ENCODE measurements at places on chromosomes 3 and 15. TPM values are rescaled to one million over a fixed set of nuclear protein-coding genes. Genes with fewer than 3 reads are reported as not detected.

GRCh38 chr3:15120986-15121385 lies 22.0 kb upstream of the RBSN start:
- no peak for DNase-seq

DNA sequence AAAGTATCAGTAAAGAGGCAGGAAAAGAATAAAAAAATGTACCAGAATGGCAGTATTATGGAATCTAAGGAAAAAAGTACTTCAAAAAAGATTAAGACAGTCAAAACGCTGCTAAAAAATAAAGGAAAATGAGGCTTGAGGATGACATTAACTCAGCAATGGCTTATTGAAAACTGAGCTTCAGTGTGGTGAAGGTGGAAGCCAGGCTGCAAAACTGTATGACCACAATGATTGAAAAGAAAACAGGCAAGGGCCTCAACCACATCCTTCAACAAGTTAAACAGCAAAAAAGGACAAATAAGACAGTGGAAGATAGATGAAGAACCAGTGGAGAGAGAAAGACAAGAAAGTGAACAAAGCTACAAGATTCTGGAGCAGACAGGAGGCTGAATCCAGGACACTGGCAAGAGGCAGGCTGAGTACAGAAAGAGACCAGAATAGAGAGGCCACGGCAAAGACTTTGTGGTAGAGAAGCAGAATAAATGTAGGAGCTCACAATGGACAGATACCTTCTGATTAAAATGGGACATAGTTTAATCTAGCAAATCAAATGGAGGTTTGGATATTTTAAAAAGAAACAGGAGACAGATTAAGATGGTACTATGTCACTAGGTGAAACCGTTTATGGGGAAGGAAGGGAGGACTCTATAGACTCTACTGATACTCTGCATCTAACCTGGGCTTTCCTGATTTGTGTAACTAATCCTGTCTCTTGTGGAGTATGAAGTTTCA lies 86.1 kb downstream of the TJP1 start:
- DNase-seq, result no peak

GRCh38 chr15:83983634-83984458 lies 251.7 kb upstream of the GOLGA6L4 start:
- DNase-seq, result no peak

DNA sequence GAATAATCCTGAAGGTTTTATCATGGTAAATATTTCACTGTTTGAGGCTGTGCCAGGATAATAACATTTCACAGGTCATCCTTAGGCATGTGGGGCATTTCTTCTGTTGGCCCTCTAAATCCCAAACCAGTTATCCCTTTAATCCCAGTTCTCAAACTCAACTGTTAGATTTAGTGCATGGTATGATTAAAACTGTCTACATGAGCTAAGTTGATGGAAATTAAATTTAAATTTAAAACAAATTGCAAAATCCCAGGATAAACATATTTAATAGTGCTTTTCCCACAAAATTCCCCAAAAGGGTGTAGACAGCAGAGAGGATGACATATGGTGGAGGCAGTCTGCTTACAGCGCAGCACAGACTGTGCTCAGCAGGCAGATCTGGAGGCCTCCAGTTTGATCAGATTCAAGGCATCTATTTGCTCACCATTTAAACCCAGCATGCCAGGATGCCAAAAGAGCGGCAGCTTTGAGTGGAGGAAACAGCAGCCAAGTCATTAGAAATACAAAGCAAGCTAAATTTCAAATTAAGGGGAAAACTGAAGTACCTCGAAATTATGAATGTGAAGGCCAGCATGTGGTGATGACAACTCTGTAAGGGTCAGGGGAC lies 325.8 kb downstream of the KCNH8 start:
- DNase-seq, result no peak

DNA sequence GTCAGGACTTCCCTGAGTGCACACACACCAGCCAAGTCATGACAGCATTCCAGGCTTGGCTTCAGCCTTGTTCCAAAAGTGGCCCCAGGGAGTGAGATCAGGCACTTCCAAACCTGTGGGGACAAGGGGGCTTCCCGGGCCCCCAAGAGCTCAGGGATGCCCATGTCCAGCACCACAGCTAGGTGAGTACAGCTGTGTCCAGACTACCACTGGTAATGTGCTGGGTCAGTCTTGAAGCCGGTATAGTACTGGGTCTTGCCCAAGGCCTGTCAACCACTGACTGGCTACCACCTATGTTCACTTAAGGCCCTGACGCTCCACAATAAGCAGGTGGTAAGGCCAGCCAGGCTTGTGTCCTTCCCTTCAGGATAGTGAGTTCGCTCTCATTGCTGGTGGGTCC lies 249.3 kb downstream of the UNC13C start:
- DNase-seq, result no peak

DNA sequence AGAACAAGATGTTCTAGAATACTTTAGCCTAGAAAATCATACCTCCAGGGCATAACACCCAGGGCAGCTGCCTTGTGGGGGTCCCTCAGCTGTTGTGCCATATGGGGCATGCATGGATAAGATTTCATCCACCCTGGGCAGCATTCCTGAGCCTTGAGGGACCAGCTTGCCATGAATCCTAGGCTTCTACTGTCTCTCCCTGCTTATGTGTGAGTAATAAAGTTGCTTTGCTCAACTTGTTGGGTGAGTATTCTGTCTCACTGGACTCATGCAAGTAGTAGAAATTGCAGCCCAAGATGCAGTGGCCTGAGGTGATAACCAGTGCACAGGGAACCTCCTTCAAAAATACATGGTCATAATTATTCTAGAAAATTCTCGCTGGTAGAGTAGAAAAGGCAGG lies 52.1 kb upstream of the EPHB1 start:
- no peak for DNase-seq

DNA sequence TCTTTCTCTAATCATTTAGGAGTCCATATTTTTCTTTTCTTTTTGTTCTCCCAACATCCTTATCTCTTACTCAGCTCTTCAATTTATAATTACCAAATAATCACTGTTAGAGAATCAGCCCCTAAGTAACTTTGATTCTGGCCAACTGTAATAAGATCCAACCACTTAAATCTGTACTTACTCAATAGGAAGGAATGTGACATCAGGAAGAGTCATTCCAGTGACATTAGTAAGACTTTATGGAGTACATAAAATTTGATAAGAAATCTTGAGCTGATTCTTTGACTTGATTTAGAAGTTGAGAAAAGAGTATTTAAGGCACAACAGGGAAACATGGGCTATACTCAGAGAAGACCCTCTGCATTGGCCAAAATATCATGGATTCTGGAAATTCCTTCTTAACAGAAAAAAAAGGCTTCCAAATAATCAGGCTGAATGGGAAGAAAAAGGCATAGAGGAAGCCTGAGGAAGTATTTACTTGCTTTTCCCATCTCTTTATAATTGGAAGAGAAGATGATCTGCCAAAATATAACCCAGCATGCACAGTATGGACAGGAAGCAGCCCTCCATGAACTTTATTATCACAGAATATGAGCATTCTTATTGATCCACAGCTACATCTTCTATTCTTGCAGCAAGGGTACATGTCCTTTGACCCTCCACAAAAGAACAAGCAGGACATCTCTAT lies 289.7 kb upstream of the TPRG1 start:
- peak; percentile 63 for DNase-seq

GRCh38 chr3:195101001-195101583 lies 169.9 kb downstream of the XXYLT1 start:
- no peak for DNase-seq

DNA sequence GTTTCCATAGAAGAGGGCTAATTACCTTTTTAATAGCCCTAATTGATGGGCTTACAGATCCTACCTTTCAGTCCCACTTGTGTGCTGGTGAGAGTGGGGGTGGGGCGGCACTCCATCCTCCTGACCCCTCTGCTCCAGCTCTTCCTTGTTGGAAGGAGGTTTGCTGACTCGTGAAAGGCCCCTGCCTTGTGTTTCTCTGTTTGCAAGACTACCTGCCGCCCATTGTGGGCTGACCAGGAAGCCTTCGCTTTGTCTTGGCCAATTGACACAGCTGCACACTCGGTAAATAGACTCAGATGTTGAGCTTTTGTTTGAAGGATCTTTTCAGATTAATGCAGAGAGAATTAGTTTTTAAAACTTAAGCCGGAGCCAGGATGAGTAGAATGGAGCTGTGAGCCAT lies 197.3 kb upstream of the HES1 start:
- no peak for DNase-seq

- DNase-seq, result no peak
Measured at GRCh38 chr3:113138839-113139743, 72.3 kb upstream of the BOC start.

GRCh38 chr3:113697500-113698090 lies 1.2 kb upstream of the USF3 start:
- DNase-seq, result peak; percentile 38

- no peak for DNase-seq
Measured at GRCh38 chr3:104178680-104179079, 1188.0 kb upstream of the ALCAM start.

GRCh38 chr3:52231502-52232278 lies 6.2 kb upstream of the TLR9 start:
- no peak for DNase-seq

DNA sequence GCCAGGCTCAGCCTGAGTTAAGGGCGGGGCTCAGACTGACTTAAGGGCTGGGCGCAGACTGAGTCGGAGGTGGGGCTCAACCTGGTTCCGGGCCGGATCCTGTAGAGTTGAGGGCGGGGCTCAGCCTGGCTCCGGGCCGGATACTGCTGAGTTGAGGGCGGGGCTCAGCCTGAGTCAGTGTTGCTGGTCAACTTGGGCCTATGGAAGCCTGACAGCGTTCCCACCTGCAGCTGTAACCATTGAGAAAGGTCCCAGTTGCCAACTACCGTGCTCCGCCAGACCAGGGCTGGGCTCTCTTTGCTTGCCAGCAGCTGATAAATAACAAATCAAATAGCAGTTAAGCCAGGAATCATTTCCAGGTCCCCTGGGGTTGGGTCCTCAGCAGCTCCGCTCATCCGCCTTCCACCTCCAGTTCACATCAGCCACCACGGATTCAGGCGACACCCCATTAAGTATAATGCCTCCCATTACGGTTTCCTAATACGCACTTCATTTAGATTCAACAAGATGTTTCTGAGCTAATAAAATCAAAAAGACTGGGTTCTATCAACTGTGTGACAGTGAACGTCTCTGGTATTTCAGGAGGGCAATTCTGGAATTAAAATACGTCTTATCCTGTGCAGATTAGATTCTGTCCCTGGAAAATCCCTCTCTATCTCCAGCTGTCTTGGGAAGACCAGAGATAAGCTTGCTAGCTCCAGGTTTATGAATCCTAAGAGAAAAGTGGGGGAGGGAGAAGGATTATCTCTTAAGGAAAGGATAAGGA lies 7.3 kb downstream of the GRIP2 start:
- no peak for DNase-seq

- DNase-seq, result peak; percentile 45
Measured at GRCh38 chr3:13650210-13651056, 101.5 kb downstream of the FBLN2 start.

GRCh38 chr3:161289174-161289573 lies 68.1 kb downstream of the NMD3 start:
- DNase-seq, result no peak

- DNase-seq, result peak; percentile 74
Measured at GRCh38 chr3:185337231-185337816, 25.6 kb upstream of the MAP3K13 start.

DNA sequence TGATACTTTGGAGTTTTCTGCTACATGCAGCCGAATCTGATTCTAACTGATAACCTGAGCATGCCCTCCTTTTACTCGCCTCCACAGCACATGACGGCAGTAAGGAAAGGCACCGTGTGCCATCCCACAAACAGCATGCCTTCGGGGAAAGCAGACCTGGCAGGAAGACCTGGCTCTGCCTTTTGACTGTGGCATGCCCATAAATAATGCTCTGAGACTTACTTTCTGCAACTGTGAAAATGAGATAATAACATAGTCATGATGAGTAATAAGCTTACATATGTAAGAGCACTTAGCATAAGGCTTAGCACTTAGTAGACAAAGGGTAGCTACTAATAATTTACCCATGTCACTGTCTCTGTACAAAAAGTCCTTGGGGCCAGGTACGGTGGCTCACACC lies 32.9 kb downstream of the MTHFS start:
- DNase-seq, result peak; percentile 74

DNA sequence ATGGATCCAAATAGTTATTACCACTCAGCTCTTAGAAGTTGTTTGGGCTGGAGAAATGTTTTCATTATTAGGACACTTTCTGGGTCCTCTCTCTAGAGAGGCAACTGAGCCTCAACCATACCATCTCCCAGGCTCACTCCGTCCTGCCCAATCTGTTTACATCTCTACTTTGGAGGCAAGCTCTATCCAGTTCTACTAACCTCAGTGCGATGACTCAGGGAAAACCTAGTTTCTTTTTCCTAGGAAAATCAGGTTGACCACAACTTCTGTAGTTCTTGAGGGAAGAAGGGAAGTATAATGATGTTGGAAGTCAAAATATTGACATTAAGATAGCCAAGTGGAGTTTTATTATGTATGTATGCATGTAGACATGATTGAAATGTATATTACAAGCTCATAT lies 40.4 kb downstream of the LPP start:
- DNase-seq, result peak; percentile 48

GRCh38 chr3:146493221-146493620 lies 23.9 kb upstream of the PLSCR2 start:
- no peak for DNase-seq

- DNase-seq, result no peak
Measured at GRCh38 chr3:138063416-138063815, 52.0 kb downstream of the DZIP1L start.

DNA sequence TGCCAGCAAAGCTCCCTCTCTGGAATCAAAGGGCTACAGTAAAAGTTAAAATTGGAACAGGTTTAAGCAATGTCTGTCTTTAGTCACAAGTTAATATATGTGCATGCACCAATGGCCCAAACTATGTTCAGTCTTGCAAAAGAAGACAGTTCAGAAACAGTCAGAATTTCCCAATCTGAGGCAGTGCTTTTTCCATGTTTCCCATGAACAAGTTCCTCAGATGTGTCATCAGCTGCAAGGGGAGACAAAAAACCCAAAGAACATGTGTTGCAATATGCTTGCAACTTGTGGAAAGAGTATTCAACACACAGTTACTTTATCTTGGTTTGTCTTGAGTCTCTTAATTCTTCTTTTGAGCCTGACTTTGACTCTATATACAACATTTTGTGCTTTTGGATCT lies 148.4 kb downstream of the USP13 start:
- peak; percentile 88 for DNase-seq

DNA sequence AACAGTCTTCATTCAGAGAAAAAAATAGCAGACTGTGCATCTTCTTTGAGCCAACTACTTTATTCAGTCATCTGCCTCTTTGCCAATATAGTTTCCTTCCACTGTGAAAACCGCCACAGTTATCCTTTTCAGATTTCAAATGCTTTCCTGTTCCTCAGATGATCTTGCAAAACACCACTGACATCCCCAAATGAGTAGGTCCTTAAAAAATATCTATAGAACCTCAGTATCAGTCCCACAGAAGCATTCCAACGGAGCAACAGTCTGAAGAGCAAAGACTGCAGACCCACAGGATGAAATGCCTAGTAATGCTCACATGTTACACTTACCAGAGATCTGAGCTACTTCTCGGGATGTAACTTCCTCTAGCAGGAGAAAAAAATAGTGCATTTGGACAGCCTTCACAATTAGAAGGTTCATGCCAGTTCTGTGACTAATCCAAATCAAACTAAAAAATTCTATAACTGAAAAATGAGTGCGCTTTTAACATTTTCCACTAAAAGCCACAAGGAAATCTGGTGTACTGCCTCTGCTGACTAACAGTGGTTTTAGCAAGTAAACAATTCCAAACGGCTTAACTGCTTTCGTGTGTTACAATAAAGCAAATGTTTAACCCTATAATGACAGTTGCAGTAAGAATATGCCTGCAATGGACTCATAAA lies at the start of gene ANKRD28:
TSS of gene ANKRD28 (minus strand) at position 338 of the 662 bp plus-strand sequence. CDS start 1,458 bp downstream, outside the sequence.
- DNase-seq, result peak; percentile 87

Gene CNTN3
- polyA plus RNA-seq, result 0.01 TPM

Gene COL8A1
- polyA plus RNA-seq, result 63.6 TPM

Gene GALK2
- polyA plus RNA-seq, result 16.5 TPM

Gene CCR8
- polyA plus RNA-seq, result not detected

Gene ITIH4
- 0.35 TPM for polyA plus RNA-seq

Gene OXTR
- polyA plus RNA-seq, result 0.43 TPM

Gene GABRB3
- 0.43 TPM for polyA plus RNA-seq

Measured in foreskin keratinocyte (primary cell).